ENCODE measurements at places on chromosomes 13 and 19.

DNA sequence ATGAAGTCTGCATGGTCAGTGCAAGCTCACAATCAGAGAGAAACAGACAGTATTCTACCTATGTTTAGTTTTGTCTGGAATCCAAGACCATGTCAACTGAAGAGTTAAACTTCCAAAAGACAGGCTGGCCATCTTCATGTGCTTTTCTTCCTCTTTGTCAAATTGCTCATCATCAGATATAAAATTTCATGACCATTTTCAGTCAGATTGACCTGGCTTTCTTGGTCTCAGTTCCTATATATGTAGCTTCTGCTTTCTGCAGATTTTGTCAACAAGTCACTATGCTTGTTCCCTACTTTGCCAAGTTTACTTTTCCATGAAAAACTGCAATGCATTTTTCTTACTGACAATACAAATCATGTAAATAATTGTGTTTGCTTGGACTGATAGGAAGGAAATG, 13.9 kb downstream of the SLC46A3 start:
- no peak for DNase-seq

GRCh38 chr13:71255633-71256032, 611.4 kb downstream of the DACH1 start:
- DNase-seq = no peak

DNA sequence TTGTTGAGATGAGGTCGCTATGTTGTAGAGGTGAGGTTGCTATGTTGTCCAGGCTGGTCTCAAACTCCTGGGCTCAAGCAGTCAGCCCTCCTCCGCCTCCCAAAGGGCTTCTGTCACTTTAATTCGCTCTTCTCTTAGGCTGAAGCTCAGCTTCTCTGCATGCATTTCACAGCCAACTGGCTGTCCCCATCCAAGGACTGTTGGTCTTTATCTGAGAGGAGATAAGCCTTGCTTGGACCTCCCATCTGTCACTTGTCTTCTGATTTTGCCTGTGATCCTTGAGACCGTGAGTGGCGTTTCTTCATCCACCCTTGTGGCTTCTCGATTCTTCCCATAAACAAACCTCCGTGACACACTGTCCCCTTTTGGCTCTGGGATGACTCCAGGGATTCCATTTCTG, 24.4 kb downstream of the CERS1 start:
- DNase-seq = no peak

- no peak for DNase-seq
These were observed 110.7 kb upstream of the UBL3 start for GRCh38 chr13:29961036-29961670.

GRCh38 chr13:28557725-28558520, 63.0 kb upstream of the FLT1 start:
- no peak for DNase-seq

- DNase-seq = no peak
These were observed 517.8 kb downstream of the SLITRK5 start for GRCh38 chr13:88188986-88189385.

DNA sequence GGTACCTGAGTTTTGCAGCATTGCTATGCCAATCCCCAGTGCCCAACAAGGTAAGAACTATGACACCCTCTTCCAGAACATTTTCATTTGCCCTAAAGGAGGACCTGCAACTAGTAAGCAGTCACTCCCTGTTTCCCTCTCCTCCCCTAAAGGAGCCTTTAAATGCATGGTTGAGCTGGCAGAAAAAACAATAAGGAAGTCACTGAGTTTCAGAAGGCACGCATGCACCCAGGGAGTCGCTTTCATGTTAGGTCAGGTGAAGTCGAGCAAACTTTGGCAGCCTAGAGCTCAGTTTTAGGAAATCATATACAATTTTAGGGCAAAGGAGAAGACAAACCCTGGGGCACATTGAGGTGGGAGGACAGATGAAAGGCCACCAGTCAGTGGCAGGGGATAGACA, 11.8 kb downstream of the NLRP11 start:
- no peak for DNase-seq

DNA sequence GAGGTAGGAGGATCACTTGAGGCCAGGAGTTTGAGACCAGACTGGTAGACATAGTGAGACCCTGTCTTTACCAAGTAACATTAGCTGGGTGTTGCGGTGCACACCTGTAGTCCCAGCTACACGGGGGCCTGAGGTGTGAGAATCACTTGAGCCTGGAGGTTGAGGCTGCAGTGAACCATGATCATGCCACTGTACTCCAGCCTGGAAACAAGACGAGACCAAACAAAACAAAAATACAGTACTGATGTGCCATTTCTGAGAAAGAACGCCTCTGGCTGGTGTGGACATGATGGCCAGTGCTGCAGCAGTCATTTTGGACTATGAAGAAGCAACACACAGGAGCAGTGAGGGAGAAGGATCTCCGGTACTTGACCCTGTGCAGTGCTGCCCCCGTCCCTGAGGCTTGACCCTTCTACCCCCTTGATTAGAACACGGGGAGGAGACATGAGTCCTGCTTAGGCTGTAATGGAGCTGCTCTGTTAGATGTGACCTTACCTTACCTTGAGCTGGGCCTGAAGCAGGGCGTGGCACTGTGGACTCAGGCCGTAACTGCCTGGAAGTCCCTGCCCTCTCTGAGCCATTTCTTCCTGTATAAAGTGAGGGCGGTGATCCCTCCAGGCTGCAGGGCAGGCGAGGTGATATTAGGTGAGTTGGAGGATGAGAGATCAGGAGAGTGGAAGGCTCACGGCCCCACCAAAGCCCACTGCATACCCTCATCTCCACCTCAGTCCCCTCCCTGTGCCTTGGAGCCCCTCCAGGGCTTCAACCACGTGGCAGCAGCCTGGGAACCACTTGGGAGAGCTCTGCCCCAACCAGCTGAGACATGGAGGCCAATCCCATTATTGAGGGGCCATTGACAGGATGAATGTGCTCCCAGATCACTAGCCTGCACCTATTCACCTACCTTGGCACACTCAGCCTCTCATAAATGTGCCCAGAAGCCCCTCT, 5.9 kb downstream of the RPL18A start:
- DNase-seq = no peak

DNA sequence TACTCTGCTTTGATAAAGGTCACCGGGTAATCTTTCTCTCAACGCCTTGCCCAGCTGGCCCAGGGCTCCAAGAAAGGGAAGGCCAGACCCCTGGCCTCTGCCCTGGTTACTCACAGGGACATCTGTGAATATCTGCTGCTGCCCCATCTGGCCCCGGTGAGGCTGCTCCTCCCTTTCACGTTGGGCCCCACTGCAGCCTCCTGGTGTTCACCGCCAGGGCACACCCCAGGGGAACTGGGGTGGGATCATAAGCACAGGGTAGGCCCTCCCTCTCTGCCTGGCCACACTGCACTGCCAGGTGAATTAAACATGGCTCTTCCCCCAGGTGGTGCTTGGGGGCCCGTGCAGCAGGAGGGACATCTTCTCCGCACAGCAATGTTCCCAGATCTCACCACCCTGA, 12.7 kb downstream of the LAIR1 start:
- no peak for DNase-seq

GRCh38 chr13:58051807-58052375, 420.3 kb downstream of the PCDH17 start:
- DNase-seq = no peak

GRCh38 chr13:113786262-113786841, 27.3 kb downstream of the TMEM255B start:
- no peak for DNase-seq

DNA sequence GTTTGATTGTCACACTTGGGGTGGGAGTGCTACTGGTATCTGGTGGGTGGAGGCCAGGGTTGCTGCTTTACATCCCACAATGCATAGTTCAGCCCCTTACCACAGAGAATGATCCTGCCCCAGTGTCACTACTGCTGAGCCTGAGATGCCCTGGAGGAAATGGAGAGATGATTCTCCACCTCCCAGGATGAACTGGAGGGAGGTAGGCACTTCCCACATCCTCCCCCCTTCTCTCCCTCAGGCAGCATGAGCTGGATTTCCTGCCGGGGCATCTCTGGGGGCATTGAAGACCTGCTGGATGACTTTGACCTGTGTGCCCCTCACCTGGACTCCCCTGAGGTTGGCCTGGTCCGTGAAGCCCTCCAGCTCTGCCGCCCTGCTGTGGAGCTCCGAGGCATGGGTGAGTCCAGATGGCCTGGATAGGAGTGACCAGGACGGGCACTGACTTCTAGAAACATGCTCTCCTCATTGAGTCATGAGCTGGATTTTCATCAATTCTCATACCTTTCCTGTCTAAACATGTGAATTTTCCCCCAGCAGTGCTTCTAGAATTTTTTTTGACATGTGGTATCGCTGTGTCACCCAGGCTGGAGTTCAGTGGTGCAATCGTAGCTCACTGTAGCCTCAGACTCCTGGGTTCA, 45.3 kb downstream of the NWD1 start:
- no peak for DNase-seq

- DNase-seq = no peak
These were observed 212.7 kb downstream of the DIAPH3 start for GRCh38 chr13:59951011-59951410.

DNA sequence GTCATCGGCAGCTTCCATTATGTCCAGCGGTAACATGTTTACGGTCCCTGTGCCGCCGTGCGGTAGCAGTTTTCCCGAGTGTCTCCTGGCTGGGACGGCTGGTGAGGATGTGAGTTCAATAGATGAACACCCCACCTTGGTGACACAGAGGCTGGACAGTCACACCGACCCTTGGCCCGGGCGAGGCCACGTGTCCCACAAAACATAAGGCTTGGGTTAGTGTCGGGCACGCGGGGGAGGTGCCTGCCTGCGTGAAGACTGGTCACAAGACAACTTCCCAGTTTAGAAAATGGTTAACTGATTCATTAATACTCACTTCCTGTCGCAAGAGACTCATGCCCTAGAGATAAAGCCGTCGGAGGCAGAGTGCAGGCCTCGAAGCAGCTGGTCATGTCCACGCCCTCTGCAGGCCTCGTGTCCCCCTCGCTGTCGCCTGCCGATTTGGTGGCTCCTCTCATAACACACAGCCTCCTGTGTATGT, 17.2 kb downstream of the RASA3 start:
- no peak for DNase-seq

- DNase-seq = no peak
These were observed 498 bp downstream of the PROZ start for GRCh38 chr13:113158946-113159345.

DNA sequence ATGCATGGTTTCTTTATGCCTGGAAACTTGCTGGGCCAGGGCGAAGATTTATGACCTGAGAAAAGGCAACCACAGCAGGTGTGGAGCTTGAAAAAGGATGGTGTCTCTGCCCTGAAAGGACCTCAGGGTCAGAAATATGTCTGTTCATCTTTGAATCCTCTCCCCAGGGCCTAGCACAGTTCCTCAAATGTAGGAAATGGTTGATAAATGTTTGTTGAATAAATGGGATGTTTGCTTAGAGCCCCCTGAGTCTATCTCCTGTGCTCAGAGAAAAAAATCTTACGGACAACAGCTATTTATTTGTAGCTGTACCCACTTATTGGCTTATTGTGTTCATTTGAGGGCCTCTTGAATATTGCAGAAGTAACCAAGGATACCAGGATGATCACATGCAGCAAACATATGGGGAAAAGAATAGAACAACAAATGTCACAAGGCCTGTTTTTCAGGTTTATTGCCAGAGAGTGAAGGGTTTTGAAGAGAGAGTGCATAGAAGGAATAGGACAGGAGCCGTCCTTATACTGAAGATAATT, 114.5 kb downstream of the KLF5 start:
- no peak for DNase-seq

DNA sequence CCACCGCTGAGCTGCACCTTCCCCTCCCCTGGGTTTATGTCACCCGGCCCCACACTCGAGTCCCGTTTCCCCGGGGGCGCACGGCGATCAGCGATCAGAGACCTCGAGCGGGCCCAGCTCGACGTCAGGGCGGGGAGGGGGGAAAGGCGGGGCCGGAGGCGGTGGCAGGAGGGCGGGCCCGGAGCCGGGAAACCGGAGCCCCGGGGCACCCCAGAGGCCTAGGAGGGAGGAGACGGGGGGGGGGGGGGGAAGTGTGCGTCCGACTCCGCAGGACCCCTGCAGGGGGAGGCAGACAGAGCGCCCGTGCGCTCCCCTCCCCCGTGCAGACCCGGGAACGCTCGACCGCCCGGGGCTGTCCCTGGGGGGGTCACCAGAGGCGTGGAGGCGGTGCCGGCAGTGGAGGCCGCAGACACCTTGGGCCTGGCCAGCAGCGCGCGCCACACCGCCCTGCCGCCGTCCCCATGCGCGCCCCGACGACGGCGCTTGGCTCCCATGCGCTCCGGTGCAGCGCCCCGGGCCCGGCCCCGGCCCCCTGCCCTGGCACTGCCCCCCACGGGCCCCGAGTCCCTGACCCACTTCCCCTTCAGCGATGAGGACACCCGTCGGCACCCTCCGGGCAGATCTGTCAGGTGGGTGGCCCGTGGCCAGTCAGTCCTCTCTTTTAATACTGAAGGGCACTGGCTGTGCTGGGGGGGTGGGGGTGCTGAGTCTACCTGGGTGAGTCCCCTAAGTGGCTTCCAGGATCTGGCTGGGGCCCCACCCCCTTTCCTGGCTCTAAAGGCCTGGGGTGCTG, 11.8 kb downstream of the PDE4A start:
- no peak for DNase-seq

- DNase-seq = no peak
These were observed 164.3 kb upstream of the TUBA3C start for GRCh38 chr13:19345916-19346422.

- DNase-seq = peak; percentile 52
These were observed 10.6 kb downstream of the FUT6 start for GRCh38 chr19:5828661-5829566.

DNA sequence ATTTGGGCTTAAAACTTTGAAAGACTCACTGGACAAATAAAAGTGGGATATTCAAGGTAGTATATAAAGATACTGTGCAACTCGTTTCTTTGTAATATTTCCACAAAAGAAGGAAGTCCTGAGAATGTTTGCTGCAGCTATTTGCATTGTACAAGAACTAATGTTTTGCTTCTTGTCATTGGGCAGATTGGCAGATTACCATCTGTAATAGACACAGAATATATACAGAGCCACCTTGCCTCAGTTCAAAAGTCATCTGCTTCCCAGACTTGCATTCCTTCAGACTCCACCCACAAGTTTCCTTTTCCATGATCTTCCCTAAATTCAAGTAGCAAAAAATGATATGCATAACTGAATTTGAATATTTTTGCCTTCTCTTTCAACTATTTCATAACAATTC, 145.1 kb downstream of the EFNB2 start:
- no peak for DNase-seq

DNA sequence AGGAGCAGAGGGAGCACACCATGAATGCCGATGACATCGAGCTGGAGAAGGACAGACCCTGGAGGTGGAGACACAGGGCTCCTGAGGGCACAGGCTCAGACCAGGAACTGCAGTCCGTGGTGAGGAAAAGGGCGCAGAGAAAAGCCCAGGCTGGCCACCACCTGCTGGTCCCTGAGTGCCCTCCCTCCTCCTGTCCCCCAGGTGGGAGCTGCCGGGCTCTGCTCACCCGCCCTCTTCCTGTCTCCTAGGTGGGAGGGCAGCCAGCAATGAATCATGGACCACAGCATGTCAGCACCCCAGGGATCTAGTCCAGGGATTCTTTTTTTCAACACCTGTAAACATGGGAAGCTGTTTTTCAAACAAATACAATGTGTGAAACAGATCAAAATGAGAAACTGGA, 94.6 kb upstream of the ARHGEF7 start:
- DNase-seq = no peak
